ENCODE measurements at places on chromosomes 3 and 15. TPM values are rescaled to one million over a fixed set of nuclear protein-coding genes. Genes with fewer than 3 reads are reported as not detected.

GOLGA6L7 gene
- polyA plus RNA-seq, result not detected

NEK10 gene
- polyA plus RNA-seq, result 0.07 TPM

LRRC3B gene
- polyA plus RNA-seq, result 0.79 TPM

FANCI gene
- polyA plus RNA-seq, result 1.5 TPM

CD86 gene
- polyA plus RNA-seq, result 2.4 TPM

EFHB gene
- 3.5 TPM for polyA plus RNA-seq

KLHL25 gene
- polyA plus RNA-seq, result 3.4 TPM

CHCHD4 gene
- polyA plus RNA-seq, result 9.7 TPM

HIGD2B gene
- polyA plus RNA-seq, result not detected

THRB gene
- 3.4 TPM for polyA plus RNA-seq

IL5RA gene
- polyA plus RNA-seq, result 0.07 TPM

AHSG gene
- 0.06 TPM for polyA plus RNA-seq

MYL3 gene
- polyA plus RNA-seq, result 17.0 TPM

GOLGA6L4 gene
- 1.3 TPM for polyA plus RNA-seq

SAMD7 gene
- not detected for polyA plus RNA-seq

TMEM158 gene
- 0.56 TPM for polyA plus RNA-seq

CYP11A1 gene
- 3.5 TPM for polyA plus RNA-seq

PGBD4 gene
- polyA plus RNA-seq, result 0.46 TPM

EFCAB12 gene
- 0.56 TPM for polyA plus RNA-seq

GP5 gene
- polyA plus RNA-seq, result 0.09 TPM

CCRL2 gene
- 5.5 TPM for polyA plus RNA-seq

ALDH1L1 gene
- polyA plus RNA-seq, result 262 TPM

SIDT1 gene
- polyA plus RNA-seq, result 0.75 TPM

TAGLN3 gene
- 0.06 TPM for polyA plus RNA-seq

ETFA gene
- 64.6 TPM for polyA plus RNA-seq

RBP2 gene
- polyA plus RNA-seq, result 0.52 TPM

CFAP91 gene
- polyA plus RNA-seq, result 0.85 TPM

FBXL2 gene
- 2.2 TPM for polyA plus RNA-seq

ISLR2 gene
- 1.0 TPM for polyA plus RNA-seq

SLC28A2 gene
- polyA plus RNA-seq, result not detected

PEX5L gene
- not detected for polyA plus RNA-seq

CSPG5 gene
- 2.1 TPM for polyA plus RNA-seq

C3orf20 gene
- polyA plus RNA-seq, result not detected

ENTPD3 gene
- 10.4 TPM for polyA plus RNA-seq

SEMA5B gene
- 1.5 TPM for polyA plus RNA-seq

PRSS50 gene
- polyA plus RNA-seq, result 0.07 TPM

TIGIT gene
- not detected for polyA plus RNA-seq

CHRNB4 gene
- not detected for polyA plus RNA-seq

COL8A1 gene
- 12.7 TPM for polyA plus RNA-seq

ATP13A5 gene
- not detected for polyA plus RNA-seq

FSTL1 gene
- polyA plus RNA-seq, result 153 TPM

GPR156 gene
- polyA plus RNA-seq, result 0.01 TPM

CAMKV gene
- not detected for polyA plus RNA-seq

WDR53 gene
- polyA plus RNA-seq, result 9.8 TPM

CNTN4 gene
- 1.7 TPM for polyA plus RNA-seq

ADAMTSL3 gene
- polyA plus RNA-seq, result 3.7 TPM

Measured in adipose tissue (tissue), 3 donors.